Renal pelvis (tissue), 12 donors: ENCODE measurements at places on chromosomes 7 and 10.
A peak's percentile ranks its signal among the peaks of the same experiment; 100 is the strongest.

- DNase-seq = no peak
Observed at GRCh38 chr7:90843472-90843871, 247.4 kb downstream of the CDK14 start.

- no peak for DNase-seq
Observed at GRCh38 chr7:38186593-38187314, 8.7 kb downstream of the STARD3NL start.

GRCh38 chr10:131983780-131984179, 2.1 kb upstream of the BNIP3 start:
- no peak for DNase-seq

GRCh38 chr10:44628921-44629320, 244.0 kb upstream of the CXCL12 start:
- DNase-seq = no peak

DNA sequence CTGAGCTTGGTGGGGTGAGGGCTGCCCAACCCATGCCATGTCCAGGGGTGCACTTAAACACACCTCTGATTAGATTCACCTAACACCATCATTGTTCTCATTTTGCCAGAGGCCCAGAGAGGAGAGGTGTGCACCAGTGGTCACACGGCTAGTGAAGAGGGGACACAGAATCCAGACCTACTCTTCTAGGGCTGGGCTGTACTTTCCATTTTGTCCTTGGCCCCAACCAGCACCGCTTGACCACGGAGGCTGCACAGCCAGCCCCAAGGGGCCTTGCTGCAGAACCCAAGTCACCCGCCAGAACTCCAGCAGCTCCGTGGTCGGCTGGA, 246 bp upstream of the WDFY4 start:
- DNase-seq = no peak

DNA sequence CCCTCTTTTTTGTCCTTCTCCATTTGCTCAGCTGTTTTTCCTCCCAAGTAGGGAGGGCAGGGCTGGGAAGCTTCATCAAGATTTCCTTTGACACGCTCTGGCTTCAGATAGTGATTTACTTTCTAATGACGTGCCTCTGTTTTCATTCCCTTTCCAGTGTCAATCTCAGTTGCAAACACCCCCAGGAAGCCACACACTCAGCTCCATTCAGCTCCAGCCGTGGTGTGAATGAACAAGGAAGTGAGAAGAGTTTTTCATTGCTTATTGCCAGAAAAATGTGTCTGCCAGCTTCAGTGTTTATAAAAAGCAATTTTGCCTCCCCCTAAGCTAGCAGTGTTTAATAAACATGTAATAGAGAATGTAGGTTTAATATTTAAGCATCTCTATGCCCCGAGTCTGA, 108.7 kb upstream of the DPP6 start:
- peak; percentile 67 for DNase-seq

DNA sequence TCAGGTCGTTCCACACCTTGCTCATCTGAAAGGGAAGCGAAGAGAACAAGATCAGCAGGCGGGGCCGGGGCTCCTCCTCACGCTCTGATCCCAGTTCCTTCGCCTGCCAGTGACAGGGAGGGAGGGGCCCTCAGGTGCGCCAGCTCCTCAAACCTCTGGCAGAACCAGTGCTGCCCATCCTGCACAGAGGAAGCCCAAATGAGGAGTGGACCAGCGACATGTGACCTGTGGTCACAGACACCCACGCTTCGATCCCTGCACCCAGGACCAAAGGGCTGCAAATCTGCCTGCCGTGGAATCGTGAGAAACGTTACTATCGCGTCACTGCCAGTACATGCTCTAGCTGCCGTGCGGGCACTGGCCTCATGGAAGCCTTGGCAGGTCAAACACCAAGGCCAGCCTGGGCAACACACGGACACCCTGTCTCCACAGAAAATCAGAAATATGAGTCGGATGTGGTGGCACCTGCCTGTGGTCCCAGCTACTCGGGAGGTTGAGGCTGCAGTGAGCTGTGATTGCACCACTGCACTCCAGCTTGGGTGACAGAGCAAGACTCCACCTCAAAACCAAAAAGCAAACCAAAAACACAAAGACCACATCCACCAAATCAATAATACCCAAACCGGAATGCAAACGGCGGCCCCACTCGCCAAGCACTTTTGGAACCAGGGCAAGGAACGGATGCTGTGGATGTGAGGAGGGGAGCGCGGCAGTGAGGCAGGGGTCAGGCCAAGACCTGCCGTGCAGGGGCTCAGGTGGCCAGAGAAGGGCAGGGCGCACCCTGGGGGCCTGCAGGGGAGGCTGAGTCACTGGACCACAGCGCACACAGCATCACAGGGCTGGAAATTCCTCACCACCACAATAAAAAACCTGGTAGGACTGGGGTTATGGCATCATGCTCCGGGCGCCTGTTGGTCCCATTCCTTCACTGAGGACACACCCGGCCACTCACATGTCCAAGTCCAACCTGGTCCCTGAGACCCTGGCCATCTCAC, 13.4 kb downstream of the NUDT1 start:
- DNase-seq = no peak

GRCh38 chr7:106740806-106741205, 79.8 kb upstream of the CCDC71L start:
- DNase-seq = no peak

DNA sequence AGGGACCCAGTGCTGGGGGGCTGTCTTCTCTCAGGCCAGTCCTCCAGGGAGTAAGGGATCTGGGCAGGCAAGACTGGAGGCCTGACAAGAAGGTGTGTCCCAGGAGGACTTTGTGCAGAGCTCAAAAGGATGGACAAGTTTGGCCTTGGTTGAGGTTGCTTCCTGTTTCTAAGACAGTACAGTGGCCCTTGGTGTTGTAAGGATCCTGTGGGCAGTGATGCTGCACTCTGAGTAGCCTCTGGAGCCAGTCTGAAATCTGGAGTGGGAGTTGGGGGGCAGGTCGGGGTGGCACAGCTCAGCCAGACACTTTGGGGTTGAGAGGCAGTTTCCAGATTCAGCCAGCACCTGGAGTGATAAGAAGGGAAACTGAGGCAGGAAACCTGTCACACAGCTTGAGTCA, 139.2 kb upstream of the ZMIZ1 start:
- DNase-seq = no peak

DNA sequence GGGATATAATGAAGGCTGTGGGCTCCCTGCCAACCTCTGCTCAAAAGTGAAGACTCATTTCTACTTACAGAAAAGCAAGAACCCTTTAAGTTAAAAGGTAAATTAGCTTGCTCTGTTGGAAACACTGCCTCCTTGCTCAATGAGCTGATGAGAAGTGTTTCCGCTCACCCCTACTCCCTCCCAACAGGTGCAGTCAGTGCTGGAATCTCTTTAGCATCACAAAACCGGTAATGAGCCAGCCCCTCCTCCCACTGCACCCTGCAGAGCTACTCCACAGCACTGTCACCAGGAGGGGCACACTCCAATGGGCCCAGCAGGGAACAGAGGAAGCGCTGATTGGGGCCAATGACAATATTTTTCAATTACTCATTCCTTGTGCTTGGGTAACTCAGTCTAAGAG, 262.5 kb downstream of the TCERG1L start:
- DNase-seq = peak; percentile 53

DNA sequence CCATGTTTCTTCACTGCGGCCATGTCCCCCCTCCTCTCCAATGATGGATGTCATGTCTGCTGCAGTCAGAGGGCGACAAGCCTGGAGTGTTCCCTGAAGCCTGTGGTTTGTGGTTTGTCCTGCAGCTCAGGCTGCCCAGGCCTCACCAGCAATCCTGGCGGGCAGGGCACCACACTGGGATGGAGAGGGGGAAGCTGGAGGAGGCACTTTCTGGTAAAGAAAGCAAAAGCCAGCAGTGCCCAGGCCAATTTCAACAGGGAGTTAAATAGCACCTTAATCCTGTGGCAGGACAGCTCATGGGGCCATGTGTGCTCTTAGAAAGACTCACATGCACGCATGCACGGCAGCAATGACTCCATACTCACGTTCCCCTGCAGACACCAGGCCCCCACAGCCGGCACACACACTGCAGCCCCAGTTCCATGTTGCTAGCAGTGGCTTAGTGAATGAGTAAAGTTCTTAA, 158.3 kb downstream of the EGFR start:
- DNase-seq = no peak

DNA sequence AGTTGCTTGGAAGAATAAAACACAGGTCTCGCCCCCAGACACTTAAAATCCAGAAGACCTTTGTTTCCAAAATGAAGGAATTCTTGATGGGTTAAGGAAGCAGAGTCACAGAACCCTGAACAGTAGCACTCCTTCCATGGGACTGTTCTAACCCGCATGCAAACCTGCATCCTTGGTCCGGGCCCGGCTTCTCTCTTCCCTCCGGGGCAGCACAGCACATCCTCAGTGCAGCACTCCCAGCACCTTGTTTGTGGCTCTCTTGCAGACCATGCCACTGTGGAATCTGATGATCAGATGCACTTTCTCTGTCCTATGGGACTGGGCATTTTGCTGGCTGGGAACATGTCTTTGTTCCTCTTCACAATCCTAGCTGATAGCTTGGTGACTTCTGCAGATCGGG, 33.5 kb downstream of the INSYN2A start:
- DNase-seq = no peak

GRCh38 chr10:7119325-7120015, 291.4 kb downstream of the SFMBT2 start:
- DNase-seq = no peak

- DNase-seq = no peak
Observed at GRCh38 chr10:53140506-53140905, 367.9 kb upstream of the MBL2 start.

DNA sequence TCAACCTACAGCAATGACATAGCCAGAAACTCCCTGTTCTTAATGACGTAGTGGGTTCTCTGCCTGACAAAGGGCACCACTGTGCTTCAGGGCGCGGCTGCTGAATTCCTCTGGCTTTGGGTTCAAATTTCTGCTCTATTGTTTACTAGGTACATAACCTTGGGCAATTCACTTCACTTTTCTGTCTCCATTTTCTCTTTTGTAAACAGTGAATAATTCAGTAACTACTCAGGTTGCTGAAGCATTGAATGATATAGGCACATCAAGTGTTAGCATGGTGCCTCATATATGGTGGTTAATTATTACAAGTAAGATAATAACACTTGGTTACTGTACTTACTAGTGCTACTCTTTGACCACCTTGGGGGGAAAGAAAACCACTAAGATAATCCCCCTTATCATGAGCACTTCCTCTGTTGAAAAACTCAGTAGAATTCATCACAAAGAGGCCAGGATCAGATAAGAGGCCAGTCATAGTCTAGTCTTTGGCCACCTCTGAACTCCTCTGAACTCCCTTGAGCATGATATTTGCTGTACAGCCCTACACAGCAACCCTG, 92.0 kb upstream of the AHR start:
- DNase-seq = no peak

- DNase-seq = no peak
Observed at GRCh38 chr10:118687472-118687871, 67.3 kb downstream of the CACUL1 start.

DNA sequence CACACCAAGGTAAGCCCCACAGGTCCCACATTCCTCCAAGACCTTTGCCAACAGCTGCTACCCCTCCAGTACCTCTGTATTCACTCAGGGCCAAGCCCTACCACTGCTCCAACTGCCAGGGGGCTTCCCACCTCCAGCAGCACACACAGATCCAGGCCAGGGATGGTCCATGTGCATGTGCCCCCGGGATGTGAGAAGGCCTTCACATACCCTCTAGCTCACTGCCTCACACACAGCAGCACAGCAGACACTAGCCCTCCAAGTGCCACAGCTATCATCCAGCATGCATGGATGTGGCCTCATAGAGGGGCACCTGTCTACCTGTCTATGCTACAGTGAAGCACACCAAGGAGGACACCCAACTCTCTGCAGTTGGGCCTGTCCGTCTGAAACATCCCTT, 488.8 kb downstream of the PLXNA4 start:
- no peak for DNase-seq

DNA sequence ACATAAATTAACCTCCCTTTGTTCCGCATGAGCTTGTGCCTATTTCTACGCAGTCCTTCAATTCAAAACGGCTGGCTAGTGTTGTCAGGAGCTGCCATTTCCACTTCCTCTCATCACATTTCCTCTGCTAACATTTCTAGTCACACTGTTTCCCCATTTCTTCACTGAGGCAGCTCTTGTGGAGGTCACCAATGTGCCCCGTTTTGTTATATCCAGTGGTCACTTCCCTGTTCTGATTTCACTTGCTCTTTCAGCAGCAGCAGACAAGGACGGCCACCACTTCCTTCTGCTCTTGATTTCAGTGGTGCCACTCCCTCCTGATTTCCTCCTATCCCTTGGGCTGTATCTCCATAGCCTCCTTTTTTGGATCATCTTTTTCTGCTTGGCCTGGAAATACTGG, 64.8 kb upstream of the SEC61G start:
- DNase-seq = no peak

- DNase-seq = peak; percentile 24
Observed at GRCh38 chr10:97623277-97623676, 10.0 kb downstream of the MORN4 start.

DNA sequence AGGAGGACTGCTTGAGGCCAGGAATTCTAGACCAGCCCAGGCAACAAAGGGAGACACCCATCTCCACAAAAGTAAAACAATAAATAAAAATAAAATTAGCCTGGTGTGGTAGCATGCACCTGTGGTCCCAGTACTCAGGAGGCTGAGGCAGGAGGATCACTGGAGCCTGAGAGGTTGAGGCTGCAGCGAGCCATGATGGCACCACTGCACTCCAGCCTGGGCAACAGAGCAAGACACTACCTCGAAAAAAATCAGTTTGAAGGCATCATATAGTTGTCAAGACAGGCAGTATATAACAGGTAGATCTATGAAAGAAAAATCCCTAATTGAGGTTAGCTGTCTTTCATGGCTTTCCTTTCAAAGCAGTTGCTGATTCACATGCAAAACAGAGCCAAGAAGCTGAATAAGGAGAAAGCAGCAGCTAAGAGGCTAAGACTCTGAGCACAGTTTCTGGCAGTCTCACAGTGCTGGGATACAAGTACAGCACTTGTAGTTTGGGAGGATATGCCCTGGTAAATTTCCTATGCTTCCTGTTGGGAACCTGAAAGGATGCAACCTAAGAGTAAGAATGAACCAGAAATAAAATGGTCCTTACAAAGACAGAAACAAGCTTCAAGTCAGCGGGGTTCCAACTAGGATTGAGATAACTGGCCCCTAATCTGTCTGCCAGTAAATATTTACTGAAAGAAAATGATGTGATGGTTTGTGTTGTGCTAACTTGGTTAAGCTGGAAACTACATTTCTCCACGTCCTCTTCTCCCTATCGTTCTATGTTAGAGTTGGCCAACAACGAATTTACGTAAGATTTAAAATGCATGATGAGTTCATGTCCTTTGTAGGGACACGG, 368.5 kb upstream of the HPS1 start:
- no peak for DNase-seq

DNA sequence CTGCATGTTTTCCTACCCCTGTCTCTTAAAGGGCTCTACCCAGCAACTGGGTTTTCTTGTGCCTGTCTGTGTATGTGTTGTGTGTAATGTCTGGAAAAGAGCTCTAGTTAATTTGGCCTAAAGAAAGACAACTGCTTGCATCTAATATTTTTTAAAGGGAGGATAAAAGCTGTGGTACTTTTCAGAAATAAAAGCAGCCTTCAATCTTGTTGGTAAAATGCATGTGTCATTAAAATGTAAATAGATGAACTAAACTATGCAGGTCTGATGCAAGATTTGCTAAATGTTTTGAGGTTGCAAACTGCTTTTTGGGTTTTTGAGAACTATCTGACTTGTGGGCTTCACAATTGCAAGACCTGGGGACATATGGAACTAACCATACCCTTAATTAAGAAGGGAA, 445.3 kb downstream of the HTR7 start:
- no peak for DNase-seq

- DNase-seq = no peak
Observed at GRCh38 chr10:126417220-126417825, 29.0 kb upstream of the ADAM12 start.

- DNase-seq = no peak
Observed at GRCh38 chr7:1545417-1546246, 10.4 kb downstream of the TMEM184A start.

- no peak for DNase-seq
Observed at GRCh38 chr10:44647877-44648542, 263.1 kb upstream of the CXCL12 start.
